Left ventricle myocardium inferior (tissue), 1 donor: ENCODE measurements at places on chromosomes 1 and 21. TPM values are rescaled to one million over a fixed set of nuclear protein-coding genes. Genes with fewer than 3 reads are reported as not detected.

DNA sequence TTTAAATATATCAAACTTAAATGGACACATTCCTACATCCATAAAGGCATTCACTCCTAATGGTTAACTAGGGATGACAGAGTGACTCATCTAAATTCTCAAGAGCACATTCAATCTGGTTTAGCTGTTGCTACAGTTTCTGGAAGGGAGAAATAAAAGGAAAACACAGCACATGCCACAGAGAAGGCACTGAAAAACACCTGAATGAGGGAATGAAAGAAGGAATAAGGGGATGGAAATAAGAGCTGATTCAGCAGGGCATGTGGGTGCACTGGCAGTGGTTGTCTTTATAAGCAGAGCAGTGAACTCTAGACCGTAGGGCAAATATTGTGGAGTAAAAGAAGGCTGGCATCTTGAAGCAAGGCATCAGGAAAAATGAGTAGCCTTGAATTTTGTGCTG is 79.3 kb downstream of the LHX4 start:
- H3K36me3 ChIP-seq: peaks cover 8% of the 10 kb centered on the region
- H3K27ac ChIP-seq: no peak overlapping the region
- H3K4me1 ChIP-seq: no peaks in the 10 kb centered on the region
- no peak overlapping the region for H3K4me3 ChIP-seq
- no peak for DNase-seq

DNA sequence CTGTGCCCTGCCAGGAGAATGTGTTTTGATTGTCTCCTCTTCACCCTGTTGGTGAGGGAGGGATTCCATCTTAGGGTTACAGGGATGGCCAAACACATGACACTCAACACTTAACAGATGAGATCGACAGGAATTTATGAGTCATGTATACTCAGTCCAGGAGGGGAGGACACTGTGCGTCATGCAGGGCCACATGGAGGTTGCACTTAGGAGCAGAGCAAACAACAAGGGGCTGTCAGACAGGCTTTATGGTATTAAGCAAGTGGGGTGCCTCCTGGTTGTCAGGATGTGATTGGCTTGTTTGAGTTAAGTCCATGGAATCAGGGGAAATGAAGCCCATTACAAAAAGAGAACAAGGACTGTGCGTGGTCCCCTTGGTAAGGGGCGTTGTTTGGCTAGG is 26.9 kb downstream of the EDARADD start:
- no peak for DNase-seq
- H3K27ac ChIP-seq: no peak overlapping the region
- no peaks in the 10 kb centered on the region for H3K36me3 ChIP-seq
- no peaks in the 10 kb centered on the region for H3K27me3 ChIP-seq

DNA sequence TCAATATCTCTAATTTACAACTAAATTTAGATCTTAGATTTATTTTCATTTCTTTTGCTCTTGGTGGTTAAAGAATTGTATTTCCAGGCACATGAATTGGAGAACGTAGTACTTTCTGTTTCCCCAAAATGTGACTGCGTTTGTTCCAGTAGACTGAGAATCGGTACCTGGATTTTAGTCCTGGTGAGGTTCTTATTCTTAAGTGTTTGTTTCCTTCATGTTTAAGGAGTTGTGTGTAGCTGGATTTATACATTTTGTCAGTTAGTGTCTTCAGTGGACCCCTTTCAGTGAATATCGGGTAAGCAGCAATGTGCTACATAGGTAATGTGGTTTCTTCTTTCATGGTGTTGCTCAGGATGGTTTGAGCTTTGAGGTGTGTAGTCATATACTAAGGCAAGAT is 6.8 kb downstream of the MIER1 start:
- peak overlapping the region; percentile 83 for H3K4me3 ChIP-seq
- H3K27me3 ChIP-seq: no peaks in the 10 kb centered on the region
- no peak for DNase-seq
- H3K27ac ChIP-seq: peak overlapping the region; percentile 95
- H3K36me3 ChIP-seq: peaks cover 5% of the 10 kb centered on the region

GRCh38 chr1:110229348-110230001 is 19.4 kb downstream of the KCNC4 start:
- no peak overlapping the region for H3K27ac ChIP-seq
- no peak for DNase-seq
- H3K27me3 ChIP-seq: no peaks in the 10 kb centered on the region
- no peak overlapping the region for H3K4me3 ChIP-seq
- H3K4me1 ChIP-seq: no peaks in the 10 kb centered on the region
- H3K36me3 ChIP-seq: peaks cover 34% of the 10 kb centered on the region

GRCh38 chr1:228786361-228787129 is 51.3 kb downstream of the RHOU start:
- peaks cover 73% of the 10 kb centered on the region for H3K27me3 ChIP-seq
- no peak for DNase-seq
- peak overlapping the region; percentile 68 for H3K27ac ChIP-seq
- peaks cover 27% of the 10 kb centered on the region for H3K4me1 ChIP-seq

GRCh38 chr21:28959367-28960099 is 33.1 kb downstream of the LTN1 start:
- H3K4me3 ChIP-seq: no peak overlapping the region
- H3K36me3 ChIP-seq: peaks cover 85% of the 10 kb centered on the region
- DNase-seq: no peak
- H3K27ac ChIP-seq: no peak overlapping the region
- no peaks in the 10 kb centered on the region for H3K27me3 ChIP-seq
- peaks cover 6% of the 10 kb centered on the region for H3K4me1 ChIP-seq

- no peak overlapping the region for H3K4me3 ChIP-seq
- H3K4me1 ChIP-seq: peaks cover 22% of the 10 kb centered on the region
- DNase-seq: no peak
- no peaks in the 10 kb centered on the region for H3K36me3 ChIP-seq
- H3K27ac ChIP-seq: no peak overlapping the region
Measured at GRCh38 chr1:224219612-224220059, 36.6 kb downstream of the DEGS1 start.

CHIA gene
- not detected for total RNA-seq

SLC35E2B gene
- 20.2 TPM for total RNA-seq

C21orf58 gene
- 1.5 TPM for total RNA-seq
